ENCODE measurements at places on chromosomes 3 and 15.

- DNase-seq = no peak
These were observed 14.9 kb upstream of the ZNF662 start for GRCh38 chr3:42891042-42891441.

- no peak for DNase-seq
These were observed 27.9 kb upstream of the STRIT1 start for GRCh38 chr3:155321418-155321817.

- no peak for DNase-seq
These were observed 20.7 kb downstream of the TIMP4 start for GRCh38 chr3:12138044-12138443.

- DNase-seq = no peak
These were observed 359.8 kb upstream of the C2CD4B start for GRCh38 chr15:62524848-62525247.

- DNase-seq = no peak
These were observed 7.7 kb downstream of the CHRNB4 start for GRCh38 chr15:78633348-78633747.

GRCh38 chr3:141386611-141387111 lies 18.4 kb downstream of the ZBTB38 start:
- no peak for DNase-seq

Measured in activated T-helper 1 cell treated with anti-CD3 and anti-CD28 coated beads, Interleukin-12 subunit alpha, Interleukin-12 subunit beta, Interleukin-2, Interleukin-4 antibody, amounts not matched to agents 30 ng/mL and 10 ng/mL and 1 ng/mL, durations not matched to agents 14 hours and 24 hours and 36 hours (primary cell).